ENCODE measurements at places on chromosomes 3 and 15. TPM values are rescaled to one million over a fixed set of nuclear protein-coding genes. Genes with fewer than 3 reads are reported as not detected.
A peak's percentile ranks its signal among the peaks of the same experiment; 100 is the strongest.

DNA sequence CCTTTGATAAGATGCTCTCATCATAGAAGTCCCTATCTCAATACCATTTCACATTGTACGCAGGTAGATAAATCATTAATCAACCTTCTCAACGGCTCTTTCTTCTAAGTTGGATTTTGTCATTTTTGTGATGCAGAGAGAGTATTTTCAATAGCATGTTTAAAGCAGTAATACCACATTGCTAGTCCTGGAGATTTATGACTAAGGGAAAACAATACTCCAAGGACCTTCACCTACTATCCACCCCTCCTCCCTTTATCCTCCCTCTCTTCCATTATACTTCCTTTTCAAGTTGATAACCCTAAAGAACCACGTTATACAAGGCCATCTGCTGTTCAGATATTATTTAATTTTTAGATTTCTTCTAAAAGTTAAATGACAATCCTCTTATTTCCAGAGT is 65.3 kb upstream of the CHMP2B start:
- H3K27me3 ChIP-seq, result peaks cover 8% of the 10 kb centered on the region
- H3K4me1 ChIP-seq, result no peaks in the 10 kb centered on the region
- H3K27ac ChIP-seq, result no peak overlapping the region
- no peak for DNase-seq
- H3K36me3 ChIP-seq, result no peaks in the 10 kb centered on the region
- H3K4me3 ChIP-seq, result no peak overlapping the region

The FBXW12 gene
- total RNA-seq, result not detected

GRCh38 chr3:45873036-45873435 is 13.3 kb upstream of the CCR9 start:
- no peak overlapping the region for H3K27ac ChIP-seq
- H3K36me3 ChIP-seq, result no peaks in the 10 kb centered on the region
- DNase-seq, result no peak
- no peaks in the 10 kb centered on the region for H3K4me1 ChIP-seq

DNA sequence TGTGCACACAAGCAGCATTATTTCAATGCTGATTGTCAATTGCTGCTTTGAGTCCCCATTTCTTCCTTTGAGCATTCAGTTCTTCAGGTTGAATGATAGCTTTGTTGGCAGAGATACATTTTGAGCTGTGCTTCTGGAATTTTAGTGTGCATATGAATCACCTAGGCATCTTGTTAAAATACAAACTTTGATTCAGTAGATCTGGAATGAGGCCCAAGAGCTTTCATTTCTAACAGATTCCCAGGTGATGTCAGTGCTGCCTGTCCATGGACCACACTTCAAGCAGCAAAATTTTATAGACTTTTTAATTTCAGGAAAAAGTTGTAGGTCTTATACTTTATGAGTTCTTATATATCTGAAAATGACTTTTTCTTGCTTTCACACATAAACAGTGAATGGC is 131.1 kb downstream of the ADAMTSL3 start:
- DNase-seq, result no peak
- no peaks in the 10 kb centered on the region for H3K4me1 ChIP-seq
- H3K27me3 ChIP-seq, result no peaks in the 10 kb centered on the region
- H3K4me3 ChIP-seq, result no peak overlapping the region

DNA sequence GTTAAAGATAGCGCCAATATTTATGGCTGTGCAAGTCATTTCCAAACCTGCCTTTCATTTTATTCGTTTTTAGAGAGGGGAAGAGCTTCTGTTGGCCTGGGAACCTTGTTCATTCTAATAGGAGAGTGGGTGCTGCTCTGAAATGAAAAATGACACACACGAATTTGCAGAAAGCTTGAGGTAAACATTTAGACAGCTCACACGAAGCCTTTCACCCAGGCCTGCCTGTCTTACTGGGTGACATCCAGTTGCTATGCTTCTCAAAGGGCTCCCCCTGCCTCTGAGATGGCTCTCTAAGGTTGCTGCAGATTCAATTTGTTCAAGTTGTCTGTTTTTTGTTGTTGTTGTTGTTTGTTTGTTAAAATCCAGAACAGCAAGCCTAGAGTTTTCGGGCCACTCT is 18.2 kb downstream of the PEX5L start:
- no peak for DNase-seq
- H3K4me3 ChIP-seq, result no peak overlapping the region
- H3K4me1 ChIP-seq, result no peaks in the 10 kb centered on the region
- H3K27ac ChIP-seq, result no peak overlapping the region

DNA sequence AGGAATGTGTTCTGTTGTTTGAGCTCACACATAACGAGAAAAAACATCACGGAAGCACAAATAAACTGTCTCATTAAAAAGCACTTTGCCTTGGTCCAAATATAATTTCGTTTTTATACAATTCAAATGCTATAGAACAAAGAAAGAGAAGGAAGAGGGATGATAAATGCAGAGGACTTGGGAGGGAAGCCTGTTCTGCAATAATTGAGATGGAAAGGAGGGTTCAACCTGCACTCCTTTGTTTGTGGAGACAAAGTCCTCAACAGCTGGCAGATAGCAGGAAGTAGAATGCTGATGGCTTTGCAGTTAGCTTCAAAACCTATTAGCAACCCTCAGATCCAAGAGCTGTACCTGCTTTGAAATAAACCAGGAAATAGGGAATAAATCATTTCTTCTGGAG is 1010.8 kb downstream of the FHIT start:
- DNase-seq, result peak; percentile 15
- H3K27ac ChIP-seq, result peak overlapping the region; percentile 43
- no peaks in the 10 kb centered on the region for H3K4me1 ChIP-seq
- H3K36me3 ChIP-seq, result no peaks in the 10 kb centered on the region
- no peak overlapping the region for H3K4me3 ChIP-seq

All from transverse colon (tissue), 4 donors.